ENCODE measurements at places on chromosomes 13 and 19.

GRCh38 chr13:111642156-111642767 lies 321.8 kb downstream of the TEX29 start:
- no peak for DNase-seq

DNA sequence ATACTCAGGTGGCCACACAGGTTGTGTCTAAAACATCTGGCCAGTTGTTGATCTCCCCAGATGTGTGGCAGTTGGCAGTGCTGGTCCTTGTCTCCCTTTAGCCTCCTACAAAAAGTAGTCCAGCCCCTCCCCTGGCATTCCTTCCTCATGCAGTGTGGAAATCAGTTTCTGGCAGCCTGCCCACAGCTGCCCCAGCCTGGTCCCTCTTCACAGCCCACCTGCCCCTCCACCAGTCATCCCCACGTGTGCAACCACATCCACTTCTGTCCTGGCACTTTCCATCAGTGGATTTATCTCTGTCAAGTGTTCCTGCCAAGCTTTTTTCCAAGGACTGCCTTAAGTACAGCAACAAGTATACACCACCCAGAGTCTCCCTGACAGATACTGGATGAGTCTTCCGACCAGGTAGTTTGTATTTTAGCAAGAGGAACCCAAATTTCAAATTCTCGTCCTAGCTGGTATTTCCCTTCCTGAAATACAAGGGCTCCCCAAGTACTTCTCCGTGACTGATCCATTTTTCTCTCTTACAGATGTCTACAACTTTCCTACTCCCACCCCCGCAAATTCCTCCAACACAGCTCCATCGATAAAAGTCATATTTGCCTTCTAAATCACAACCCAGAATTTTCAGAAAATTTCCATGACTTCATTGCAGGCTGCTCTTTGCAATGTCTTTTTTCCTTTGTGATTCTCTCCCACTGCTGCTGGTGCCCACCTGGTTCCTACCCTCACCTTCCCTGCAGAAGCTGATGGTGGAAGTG lies 313.5 kb downstream of the FOXO1 start:
- no peak for DNase-seq

DNA sequence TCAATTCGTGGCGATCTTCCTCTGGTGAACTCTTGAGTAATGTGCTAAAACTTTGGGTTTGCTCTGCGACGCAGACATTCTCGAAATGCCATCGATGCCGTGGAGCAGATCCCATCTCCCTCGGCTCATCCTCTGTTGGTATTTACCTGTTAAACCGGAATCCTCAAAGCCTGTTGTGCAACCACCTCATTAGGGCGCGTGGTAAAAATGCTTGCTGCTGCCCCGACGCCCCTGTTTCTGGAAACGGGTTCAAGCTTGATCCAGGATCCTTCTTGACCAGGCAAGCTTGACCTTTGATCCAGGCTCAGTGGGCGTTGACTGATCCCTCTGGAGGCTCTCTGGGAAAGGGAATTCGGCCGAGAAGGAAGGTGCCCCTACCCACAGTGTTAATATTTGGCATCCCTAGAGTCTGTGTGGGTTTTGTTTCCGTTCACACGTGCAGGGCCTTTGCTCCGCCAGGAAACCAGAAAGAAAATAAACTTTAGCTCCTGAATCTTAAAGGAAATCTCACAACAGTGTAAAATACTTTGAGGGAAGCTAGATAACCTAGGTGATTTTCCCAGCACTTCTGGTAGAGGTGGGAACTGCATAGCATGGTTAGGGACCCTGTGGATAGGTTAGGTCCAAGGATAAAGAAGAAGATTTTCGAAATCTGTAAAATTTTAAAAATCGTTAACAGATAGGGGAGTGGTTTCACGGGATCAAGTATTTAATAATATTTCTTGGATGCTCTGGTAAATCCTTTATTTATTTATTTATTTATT lies 1.1 kb downstream of the LSM14A start:
- no peak for DNase-seq

DNA sequence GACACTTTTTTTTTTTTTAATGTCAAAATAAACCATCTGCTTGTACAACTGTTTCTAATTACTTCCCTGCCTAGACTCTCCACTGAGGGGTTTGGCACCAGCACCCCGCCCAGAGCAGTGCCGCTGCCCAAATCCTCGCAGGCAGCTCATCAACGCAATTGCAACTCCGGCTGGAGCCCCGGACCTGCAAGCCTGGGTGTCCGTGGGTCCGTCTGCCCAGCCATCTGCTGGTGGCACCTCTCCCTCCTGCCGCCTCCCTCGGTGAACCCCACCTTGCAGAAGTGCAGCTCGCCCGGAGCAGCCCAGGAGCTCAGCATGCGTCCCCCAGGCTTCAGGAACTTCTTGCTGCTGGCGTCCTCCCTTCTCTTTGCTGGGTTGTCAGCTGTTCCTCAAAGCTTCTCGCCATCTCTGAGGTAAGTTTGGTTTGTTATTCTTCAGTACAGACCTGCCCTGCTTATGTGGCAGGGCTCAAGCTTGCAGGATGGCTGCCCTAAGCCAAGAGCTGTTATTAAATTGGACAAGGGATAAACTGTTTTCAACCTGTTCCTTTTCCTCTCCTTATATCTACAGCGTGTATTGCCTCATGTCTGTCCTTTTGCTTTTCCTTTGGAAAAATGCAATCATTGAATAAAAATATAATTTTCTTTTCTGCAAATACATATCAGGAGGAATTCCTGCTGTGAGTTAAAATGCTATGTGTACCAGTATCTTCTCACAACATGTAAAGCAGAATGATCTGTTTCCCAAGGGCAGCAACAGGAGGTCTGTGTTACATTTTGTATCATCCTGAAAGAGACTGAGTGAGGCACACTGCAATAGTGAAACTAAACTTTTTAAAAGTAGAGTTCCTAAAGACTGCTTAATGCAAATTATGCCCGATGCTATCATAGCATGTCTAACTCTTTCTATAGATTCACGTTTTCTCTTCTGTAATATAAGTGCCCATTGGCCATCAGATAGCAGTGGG lies at the start of gene ITGBL1:
Gene ITGBL1 (plus strand): TSS at position 157 of the 967 bp plus-strand sequence. CDS start 159 bp downstream, at position 316.
- no peak for DNase-seq

- DNase-seq, result no peak
These were observed 11.7 kb downstream of the RAP2A start for GRCh38 chr13:97445522-97446187.

DNA sequence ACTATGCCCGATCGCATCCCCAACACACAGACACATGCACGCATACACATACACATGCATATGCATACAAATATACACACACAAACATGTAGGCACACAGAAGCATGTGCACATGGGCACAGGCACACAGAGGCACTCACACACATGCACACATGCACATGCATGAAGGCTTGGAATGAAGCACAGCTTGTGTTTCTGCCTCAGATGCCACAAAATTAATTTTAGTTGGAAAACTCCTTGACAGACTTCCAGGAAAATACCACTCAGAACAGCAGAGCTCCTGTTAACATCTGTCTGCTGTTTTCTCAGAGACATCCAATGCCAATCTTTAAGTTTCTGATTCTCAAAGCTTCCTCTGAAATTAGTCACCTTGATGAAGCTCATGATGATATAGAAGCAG lies 532.7 kb downstream of the RFC3 start:
- no peak for DNase-seq

DNA sequence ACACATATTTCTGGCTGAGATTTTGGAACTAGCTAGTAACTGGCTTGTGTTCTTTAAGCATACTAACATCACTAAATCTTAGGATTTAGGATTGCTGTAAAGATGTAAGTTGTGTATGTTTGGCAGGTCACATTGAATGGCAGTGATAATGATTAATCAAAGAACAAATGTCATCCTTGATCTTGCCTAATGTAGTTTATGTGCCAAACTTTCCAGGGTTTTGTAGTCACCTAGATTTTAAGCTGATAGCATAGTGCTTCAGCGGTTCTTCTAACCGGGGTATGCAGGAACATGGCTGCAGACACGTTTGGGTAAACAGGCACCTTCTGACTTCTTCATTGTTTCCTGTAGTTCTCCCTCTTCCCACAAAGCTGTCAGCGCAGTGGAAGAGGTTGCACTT lies 9.7 kb downstream of the CLN5 start:
- DNase-seq, result no peak
